GM03348 (cell line): ENCODE measurements at places on chromosomes 2 and 18.

- no peak for DNase-seq
Measured at GRCh38 chr18:44290366-44290977, 390.2 kb upstream of the SETBP1 start.

- no peak for DNase-seq
Measured at GRCh38 chr18:29855637-29856036, 1186.9 kb downstream of the DSC3 start.

DNA sequence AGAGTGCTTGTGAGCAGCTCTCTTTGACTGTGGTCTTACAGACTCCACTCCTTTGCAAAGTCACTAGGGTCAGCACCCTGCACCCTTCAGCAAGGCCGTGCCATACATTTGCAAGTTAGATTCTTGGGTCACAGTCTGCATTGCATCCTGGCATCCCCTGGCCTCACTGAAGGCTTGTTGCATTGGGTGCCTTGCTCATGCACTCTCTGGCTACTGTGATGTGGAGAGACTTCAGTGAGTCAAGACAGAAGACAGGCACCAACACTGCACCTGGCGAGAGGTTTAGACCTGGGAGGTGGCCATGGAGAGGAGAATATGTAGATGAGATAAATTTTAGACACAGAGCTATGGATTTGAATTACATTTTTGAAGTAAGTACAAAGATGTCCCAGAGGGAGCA lies 146.4 kb upstream of the COPS8 start:
- no peak for DNase-seq

DNA sequence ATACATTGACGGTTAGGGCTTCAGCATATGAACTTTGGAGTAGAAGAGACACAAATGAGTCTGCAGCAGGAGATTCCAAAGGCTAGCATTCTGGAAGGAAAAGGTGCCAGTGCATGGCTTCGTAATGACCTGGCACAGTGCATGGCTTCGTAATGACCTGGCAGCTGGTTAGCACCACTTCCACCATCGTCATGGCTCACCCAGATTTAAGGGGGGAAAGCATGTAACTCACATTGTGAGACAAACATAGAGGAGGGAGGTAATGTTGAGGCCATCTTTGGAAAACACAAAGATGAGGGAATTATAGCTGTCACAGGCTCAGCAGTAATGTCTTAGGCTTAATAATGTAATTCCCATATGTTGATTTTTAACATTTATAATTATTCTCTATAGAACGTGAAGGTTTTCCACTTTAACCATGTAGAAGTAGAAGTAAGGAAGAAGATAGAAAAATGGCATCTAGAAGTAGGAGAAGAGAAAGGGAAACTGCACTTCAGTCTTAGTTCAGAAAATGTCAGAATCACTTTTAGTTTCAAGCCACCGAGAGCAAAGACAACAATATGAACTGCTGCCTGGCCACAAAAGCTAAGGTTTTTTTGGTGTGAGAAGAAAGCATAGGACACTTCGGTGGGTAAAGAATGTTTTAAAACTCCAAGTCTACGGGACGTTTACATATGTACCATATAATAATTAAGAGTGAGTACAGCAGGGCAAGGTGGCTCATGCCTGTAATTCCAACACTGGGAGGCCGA lies 6.8 kb upstream of the STK25 start:
- peak; percentile 21 for DNase-seq

DNA sequence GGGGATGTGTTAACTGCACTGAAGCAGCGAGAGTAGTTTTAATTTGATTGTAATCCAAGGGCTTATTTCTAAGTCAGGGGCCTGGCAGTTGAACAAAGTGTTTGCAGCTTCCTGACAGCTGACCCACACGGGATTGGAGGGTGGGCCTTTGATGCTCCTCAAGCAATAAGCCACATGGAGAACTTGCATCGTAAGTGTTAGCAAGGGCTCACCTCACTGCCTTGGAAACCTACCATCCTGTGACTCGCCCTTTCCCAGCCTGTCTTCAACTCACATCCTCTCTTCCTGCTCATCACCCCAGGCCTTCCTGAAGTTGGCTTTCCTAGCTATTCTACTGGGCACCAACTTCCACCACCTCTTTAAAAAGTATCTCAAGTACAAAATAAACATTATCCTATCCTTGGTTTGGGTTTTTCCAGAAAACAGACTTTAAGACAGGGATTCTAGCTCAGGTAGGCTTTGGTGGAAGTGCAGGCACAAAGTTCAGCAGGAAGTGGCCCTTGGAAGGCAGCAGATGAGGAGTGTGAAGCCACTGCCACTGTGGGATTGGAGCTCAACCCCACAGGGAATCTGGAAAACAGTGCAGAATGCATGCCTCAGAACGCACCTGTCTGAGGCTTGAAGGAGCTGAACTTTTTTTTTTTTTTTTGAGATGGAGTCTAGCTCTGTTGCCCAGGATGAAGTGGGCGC lies 31.6 kb downstream of the B3GNT2 start:
- no peak for DNase-seq

DNA sequence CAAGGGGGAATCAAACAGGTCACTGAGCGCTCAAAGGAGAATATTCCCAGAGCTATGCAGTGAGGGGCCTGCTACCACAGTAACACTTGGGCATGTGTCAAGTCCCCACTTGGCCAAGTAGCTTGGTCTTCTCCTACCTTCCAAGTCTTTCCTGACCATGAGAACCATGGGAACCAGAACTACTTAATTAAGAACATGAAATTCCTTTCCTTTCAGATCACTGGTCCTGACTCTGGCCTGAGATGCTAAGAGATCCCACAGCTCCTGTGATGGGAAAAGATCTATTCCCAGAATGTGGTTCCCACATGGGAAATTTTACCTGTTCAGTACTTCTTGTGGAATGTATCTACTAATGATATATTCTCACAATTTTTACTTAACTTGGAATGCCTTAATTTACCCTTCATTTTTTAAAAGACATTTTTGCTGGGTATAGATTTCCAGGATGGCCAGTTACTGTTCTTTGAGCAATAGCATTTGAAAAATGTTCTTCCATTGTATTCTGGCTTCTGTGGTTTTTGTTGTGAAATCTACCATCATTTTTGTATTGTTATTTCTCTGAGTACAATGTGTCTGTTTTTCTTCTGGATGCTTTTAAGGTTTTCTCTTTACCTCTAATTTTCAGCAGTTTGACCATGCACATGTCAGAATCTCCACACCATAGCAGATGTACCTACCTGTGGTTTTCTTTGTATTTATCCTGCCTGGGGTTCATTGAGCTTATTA lies 37.9 kb downstream of the KCNIP3 start:
- DNase-seq: no peak

- DNase-seq: peak; percentile 41
Measured at GRCh38 chr2:41791523-41791922, 256.3 kb upstream of the PKDCC start.

DNA sequence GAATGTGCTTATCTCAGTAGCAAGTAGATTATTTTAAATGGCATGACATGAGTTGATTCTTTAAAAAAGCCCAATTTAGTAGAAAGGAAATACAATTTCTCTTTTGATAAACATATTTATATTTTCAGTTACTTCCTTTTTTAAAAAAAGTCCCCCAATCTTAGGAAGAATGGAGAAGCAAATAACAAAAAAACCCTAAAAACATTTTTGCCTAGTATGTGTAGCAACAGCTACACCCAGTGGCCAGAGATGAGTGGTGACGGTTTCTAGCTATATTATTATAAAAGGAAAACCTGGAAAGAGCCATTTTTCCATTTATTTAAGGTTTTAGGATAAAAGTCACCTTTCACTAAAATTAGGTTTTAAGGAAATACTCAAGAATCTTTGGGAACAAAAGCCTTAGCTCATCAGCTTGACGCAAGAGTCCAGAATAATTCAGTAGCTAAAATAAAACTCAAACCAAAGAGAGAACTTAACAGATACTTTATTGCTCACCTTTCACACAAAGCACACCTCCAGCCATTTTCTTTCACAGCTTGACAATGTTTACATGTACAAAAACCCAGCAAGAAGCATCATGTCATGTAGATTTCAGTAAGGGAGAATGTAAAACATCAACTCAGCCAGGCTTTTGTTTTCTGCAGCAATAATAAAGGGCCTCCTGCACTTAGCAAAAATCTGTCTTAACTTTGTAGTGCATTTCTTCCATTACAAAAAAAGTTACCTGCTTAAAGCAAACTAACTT lies 15.7 kb downstream of the FAM98A start:
- peak; percentile 38 for DNase-seq

- no peak for DNase-seq
Measured at GRCh38 chr18:11398625-11399024, 210.8 kb upstream of the SLC35G4 start.

DNA sequence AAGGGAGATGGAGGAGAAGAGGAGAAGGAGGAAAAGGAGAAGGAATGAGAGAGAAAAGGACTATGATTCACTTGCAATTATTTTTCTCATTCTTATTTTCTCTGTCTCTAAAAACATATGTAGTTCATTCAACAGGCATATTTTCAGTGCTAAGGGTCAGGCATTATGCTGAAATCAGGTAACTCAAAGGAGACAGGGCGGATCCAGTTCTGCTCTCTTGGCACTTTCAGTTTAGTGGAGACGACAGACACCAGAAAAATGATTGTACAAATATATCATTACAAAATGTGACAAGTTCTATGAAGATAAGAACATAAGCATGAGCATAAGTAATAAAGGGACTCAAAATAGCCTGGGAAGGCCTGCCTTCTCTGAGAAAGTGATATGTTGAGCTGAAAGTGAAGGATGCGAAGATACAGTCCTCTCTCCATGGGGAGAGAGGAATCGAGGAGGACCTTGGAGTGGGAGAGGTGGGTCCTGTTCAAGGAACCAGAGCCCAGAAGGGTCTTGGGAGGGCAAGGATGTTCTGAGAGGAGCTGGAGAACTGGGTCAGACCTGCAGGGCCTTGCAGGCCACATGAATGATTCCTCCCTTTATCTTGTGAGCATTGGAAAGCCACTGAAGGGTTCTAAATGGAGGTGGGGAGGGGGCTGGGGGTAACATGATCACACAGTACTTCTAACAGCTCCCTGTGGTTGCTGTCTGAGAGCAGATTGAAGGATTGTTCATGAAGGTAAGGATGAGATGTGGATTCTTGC lies 58.6 kb upstream of the TMEM17 start:
- no peak for DNase-seq

DNA sequence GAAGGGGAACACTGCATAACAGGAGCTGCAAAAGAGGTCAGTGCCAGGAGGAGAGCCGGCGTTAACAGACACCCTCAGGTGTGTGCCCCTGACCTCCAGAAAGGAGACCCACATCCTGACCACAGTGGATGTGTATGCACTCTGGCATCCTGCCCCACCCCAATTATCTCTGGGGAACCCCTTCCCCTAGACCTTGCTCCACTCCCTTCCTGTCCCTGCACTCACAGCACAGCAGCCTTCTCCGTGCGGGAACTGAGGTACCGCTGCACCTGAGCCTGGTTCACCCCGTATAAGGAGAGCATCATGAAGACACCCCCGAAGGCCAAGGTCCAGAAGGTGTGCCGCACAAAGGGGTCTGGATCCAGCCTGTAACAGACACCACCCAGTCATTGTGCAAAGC lies 7.3 kb upstream of the ATRAID start:
- no peak for DNase-seq

DNA sequence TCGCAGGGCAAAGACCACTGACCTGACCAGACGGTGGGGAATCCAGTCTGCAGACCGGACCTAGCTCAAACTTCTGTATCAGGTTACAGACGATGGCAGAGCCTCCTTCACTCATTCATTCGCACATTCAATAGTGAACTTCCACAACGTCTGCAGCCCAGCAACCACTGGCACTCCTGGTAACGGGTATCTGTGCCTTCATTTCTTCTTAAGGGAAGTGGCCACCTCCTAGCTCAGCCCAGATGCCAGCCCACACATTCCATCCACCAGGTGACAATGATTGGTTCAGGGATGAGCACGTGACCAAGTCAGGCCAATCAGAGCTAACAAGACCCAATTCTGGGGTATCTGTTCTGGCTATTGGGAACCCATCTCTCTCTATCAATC lies 15.9 kb upstream of the ARMC9 start:
- no peak for DNase-seq

- DNase-seq: peak; percentile 33
Measured at GRCh38 chr2:241612156-241613016, 24.6 kb downstream of the THAP4 start.

GRCh38 chr2:35082072-35082471 lies 1273.5 kb upstream of the CRIM1 start:
- DNase-seq: no peak

- no peak for DNase-seq
Measured at GRCh38 chr2:42863320-42863719, 70.9 kb upstream of the HAAO start.

DNA sequence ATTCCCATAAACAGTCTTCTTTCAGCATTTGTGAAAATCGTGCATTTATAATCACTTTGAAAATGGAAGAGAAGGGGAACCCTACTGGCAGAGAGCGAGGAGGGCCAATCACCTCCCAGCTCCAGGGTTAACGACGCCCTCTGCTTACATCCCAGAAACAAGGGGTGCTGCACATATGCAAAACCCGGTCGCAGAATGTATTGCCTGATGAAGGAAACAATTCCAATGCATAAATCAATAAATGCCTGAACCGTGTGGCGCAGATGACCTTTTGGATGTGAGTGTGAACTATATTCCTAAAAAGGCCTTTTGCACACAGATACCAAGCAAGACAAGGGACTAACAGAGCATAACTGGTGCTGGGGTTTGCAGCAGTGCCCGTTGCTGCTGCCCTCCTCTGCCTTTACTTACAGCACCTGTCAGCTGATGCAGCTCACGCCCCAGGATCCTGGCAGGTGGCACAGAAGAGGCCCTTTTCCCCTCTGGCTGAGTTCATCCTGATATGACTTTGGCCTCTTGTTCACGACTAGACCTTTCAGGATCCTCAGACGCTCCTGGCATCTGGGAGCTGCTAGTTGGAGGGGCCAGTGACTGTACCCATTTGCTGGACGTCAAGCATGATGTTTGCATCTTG lies 67.8 kb downstream of the MYT1L start:
- no peak for DNase-seq

DNA sequence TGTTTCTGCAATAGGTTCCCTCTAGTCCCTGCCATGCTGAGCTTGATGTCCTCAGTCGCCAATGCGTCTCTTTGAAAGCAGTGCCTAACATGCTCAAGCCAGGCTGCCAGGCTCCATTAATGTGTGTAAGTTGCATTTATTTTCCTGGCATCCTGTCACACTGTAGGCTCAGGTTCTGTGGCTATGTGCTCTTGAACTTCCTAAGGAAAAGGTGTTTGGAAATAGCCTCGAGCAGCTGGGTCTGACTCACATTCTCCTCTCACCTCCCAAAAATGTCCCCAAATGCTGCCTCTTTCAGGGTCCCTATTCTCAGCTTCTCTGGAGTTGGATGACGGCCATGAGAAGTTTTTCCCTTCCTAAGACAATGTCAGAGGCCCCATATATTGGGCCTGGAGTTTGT lies 58.0 kb upstream of the SLC14A2 start:
- no peak for DNase-seq

- DNase-seq: no peak
Measured at GRCh38 chr18:43389163-43389562, 111.9 kb upstream of the SYT4 start.

GRCh38 chr2:241224018-241224850 lies 35.8 kb downstream of the ANO7 start:
- peak; percentile 75 for DNase-seq

DNA sequence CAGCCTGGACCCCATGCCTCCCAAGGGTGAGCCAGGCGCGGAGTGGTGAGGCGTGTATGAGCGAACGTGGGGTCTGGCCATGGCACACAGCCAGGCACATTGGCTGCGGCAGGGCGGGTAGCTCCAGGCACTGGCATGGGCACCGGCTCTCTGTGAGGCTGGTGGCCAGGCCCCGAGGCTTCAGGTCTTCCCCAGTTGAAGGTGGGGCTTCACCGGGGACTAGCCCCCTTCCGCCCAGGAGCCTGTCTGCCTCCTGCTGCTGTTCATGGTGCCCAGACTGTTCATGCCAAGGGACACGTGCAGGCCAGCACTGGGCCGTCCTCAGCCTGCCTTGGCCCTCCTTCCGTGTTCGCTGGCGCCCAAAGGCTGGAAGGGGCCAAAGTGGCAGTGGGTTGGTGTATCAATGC lies 26.8 kb downstream of the DDX1 start:
- DNase-seq: no peak
